ENCODE measurements at places on chromosomes 7 and 10.

GRCh38 chr10:5442990-5443370 lies 30.6 kb downstream of the NET1 start:
- no peak for DNase-seq

GRCh38 chr7:70529914-70530585 lies 601.9 kb upstream of the GALNT17 start:
- DNase-seq, result no peak

DNA sequence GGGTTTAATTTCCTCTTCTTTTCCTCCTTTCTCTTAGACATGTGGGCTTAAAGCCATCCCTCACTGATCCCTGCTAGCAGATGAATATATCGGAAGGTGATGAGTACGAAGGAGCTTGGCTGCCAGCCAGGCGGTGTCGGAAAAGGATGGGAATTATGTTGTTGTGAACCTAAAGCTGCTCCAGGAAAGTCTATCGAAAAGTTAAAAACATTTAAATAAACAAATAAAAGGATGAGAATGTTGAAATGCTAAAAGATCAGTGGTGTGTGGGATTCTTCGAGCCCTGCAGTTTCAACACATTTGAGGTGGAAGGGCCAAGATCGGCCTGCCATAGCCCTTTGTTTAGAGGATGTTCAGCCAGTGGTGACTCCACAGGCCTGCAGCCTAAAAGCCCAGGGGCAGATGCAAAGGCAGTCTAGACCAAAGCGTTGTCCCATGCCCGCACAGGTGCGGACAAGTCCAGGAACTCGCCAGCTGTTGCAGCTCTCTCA lies 107.9 kb downstream of the JCAD start:
- DNase-seq, result no peak

DNA sequence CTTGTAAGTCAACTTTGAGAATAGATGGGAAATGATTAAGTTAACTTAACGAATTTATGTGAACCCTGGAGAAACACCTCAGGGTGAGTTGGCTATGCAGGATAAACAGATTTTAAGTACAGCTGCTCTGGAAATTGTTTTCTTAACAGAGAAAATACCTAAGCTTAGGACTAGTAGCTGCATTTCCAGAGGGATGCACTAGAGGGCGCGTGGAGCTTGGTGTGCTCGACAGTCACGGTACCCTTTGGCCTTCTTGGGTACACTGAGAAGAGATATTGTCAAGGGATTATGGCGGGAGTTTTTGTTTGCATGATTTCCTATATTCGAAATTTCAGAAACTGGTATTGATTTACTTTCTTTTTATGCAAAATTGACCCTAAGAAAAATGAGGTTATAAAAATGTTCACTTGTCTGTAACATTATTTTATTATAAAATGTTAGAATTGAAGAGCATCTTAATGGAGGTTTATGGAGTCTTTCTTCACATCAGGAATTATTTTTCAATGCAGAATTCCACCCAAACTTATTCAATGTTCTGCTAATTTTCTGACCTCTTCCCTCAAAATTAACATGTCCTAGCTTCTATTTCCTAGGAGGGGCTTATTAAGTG lies 58.4 kb upstream of the MYO3A start:
- peak; percentile 71 for DNase-seq

DNA sequence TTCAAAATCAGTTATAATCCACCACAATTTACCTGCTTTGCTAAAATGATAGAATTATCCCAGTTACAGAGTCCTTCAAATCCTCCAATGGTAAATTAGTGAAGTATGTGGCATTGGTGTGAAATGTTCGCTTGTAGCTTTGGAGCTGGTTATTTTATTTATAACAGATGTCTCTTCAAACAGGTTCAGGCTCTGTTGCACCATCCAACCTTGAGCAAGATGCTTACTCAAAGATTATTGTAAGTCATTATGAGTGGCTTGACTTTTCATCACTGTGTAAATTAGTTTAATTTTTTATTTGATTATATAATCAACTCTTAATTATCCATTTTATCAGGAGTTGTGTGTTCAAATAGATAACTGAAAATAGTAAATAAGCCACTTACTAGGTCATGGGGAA lies 99.4 kb downstream of the BTRC start:
- DNase-seq, result no peak

DNA sequence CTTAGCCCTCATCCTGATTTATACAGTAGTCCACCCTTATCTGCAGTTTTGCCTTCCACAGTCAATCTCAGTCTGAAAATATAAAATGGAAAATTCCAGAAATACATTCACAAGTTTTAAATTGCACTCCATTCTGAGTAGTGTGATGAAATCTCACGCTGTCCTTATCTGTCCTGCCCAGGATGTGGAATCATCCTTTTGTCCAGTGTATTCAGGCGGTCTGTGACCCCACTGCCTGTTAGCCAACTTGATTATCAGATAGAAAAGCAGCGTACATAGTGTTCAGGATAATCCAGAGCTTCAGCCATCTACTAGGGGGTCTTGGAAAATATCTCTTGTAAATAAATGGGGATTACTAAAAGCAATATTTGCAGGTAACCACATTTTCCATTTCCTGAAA lies 146.3 kb downstream of the MALRD1 start:
- no peak for DNase-seq

GRCh38 chr7:77606562-77606961 lies 69.5 kb downstream of the PTPN12 start:
- DNase-seq, result no peak

- DNase-seq, result peak; percentile 2
Measured at GRCh38 chr7:134548877-134549276, at the start of gene AKR1B15. Gene AKR1B15 (plus strand): TSS chr7:134549110. CDS start chr7:134564620, 15,510 bp downstream.

DNA sequence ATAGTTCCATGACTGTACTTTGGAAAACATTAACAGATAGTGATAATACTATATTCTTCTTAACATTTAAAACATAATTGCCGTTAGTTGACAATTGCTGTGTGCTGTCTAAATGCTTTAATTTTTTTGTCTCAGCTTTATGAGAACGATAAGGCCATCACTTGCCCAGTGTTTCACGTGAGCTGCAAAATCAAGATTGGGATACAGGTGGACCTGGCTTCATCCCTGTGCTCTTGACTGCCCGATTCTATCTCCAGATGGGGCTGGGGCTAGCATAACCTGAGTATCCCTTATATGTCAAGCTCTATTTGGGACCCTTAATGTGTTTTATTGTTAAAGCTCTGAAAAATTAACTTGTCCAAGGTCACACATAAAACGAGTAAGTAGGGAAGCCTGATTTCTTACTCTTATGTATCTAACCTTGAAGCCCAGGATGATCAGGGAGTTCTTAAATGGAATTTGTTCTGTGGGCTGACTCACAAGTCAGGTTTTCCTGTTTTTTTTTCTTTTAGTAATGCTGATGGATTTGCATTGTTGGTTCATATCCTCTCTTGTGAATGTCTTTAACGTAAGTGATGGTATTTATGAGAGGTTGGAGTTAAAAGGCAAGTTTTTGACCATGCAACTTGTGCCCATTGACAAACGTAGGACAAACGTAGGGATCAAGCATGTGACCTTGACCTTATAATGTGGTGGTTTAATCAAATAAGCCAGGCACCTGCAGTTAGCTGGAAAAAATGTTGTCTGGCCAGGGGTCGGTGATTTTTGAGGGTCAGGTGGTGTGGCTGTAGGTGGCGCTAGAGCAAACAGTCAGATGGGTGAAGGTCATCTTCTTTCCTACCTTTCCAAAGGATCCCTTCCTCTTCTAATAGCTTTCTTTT lies 3.6 kb downstream of the PRKAR2B start:
- DNase-seq, result no peak

DNA sequence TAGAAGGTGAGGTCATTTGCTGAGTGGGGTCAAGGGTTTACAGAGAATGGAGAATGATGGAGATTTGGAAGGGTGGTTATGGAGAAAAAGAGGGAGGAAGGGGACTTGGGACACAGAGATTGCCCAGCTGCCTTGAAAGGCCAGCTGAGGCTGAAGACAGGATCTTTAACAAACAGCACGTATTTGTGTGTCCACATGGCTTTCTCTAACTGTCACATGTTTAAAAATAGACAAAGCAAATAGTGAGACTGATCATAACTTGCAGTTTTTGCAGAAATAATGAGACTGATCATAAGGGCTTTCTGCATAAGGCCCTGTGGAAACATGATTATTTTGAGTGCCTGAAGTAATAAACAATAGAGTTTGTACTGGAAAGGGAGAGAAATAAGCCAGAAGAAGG lies 212.7 kb downstream of the HDAC9 start:
- DNase-seq, result no peak

DNA sequence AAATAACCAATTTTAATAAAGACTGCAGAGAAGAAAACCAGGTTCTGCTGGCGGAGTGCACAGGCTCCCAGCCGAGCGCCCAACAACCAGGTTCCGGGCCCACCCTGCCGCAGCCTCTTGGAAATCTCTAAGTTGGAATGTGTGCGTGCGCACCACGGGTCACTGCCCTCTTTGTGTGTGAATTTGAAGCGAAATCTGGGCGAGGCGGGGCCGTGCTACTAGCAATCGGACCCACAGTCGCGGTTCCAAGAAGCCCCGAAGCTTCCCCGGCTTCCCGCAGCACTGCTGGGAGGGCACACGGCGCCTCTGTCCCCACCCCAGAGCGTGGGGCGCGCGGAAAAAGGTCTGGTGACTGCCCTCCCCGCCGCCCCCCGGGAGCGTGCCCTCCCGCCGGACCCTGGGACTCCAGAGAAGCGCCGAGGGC lies 666 bp upstream of the MAP3K8 start:
- peak; percentile 34 for DNase-seq

DNA sequence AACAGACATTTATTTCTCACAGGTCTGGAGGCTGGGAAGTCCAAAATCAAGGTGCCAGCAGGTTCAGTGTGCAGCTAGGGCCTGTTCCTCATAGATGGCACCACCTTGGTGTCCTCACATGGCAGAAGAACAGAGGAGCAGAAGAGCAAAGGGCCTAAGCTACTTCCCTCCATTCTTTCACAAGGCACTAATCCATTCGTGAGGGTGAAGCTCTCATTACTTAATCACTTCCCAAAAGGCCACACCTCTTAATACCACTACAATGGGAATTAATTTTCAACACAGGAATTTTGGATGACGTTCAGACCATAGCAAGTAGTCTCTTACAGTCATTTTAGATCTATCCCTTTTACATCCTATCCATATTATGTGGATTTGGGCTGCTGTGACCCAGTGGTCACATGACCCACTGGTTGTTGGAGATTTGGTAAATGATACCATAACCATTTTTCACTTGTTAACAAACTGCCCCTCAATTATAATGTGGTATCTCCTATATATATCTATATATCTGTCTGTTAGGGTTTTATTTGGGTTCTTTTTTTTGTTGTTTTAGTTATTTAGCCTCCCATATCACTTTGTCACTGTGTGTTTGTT lies 63.4 kb downstream of the BBS9 start:
- DNase-seq, result no peak

DNA sequence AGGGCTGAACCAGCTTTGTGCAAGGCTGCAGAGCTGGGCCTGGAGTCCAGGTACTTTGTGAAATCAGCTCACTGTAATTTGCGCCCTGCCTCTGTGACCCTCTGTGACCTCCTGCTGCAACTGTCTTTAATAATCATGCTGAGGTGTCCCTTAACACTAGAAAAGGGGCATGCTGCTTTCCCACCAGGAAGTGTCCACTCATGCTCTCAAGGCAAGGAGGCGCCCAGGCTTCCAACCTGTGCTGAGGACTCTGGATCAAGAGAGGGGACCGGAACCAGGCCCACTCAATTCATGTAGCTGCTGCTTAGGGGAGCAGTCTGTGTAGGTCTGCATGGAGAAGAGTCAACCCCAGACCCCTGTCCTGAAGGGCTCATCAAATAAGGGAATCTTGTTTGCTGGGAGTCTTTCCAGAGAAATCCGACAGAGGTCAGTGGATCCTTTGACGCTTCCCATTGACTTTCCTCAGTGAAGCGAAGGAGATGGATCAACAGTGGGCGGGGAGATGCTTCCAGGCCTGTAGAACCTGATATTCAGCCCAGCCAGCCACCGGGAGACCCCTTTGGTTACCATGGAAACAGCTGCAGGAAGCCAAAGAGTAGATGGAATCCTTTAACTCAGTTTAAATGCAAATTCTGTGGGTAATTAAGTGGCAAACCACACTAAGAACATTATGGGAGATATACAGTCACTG lies 945.9 kb downstream of the GRID1 start:
- DNase-seq, result no peak

GRCh38 chr7:43956027-43956426 lies 29.8 kb downstream of the UBE2D4 start:
- no peak for DNase-seq

GRCh38 chr7:24341691-24342413 lies 57.9 kb downstream of the NPY start:
- DNase-seq, result no peak

- DNase-seq, result no peak
Measured at GRCh38 chr7:100190048-100190711, 12.5 kb downstream of the STAG3 start.

GRCh38 chr10:124708246-124708779 lies 35.9 kb downstream of the FAM53B start:
- DNase-seq, result no peak

- no peak for DNase-seq
Measured at GRCh38 chr7:19110026-19110730, 7.3 kb downstream of the TWIST1 start.

DNA sequence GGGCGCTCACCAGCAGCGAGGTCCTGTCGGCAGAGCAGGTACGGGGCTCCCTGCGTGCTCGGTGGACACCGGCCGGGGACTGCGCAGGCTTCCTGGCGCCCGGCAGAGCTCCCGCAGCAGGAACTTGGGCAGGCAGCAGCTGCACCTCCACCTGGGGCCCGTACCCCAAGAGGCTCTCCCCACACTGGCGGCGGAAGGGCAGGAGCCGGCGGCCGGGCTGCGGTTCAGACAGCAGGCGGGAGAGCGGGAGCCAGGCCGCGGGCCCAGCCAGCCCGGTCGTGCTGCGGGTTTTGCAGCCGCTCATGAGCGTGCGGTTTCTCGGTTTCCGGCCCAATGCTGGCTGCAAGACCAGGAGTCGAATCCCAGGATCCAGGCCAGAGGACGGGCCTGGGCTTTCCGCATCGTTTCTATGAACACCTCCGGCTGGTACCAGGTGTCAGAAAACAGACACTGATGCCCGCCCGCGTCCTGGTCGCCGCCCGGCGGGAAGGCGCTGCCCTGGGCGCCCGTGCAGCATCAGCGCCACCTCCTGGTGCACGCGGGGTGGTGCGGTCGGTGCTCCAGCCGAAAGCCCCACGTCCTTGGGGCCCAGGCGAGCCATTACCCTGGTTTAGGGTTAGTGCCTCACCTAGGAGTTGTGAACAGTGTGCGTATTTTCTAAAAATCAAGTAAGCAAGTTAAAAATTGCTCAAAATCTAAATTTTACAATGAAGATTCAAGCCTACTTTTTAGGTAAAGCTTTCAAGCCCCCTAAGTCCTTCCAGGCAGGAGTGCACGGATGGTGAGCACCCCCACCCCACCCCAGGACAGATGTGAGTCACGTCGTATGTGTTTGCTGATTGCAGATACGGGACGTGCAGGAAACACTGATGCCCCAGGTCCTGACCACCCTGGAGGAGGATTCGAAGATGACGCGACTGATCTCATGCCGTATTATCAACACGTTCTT lies 47.4 kb upstream of the PRKAR1B start:
- DNase-seq, result peak; percentile 64

DNA sequence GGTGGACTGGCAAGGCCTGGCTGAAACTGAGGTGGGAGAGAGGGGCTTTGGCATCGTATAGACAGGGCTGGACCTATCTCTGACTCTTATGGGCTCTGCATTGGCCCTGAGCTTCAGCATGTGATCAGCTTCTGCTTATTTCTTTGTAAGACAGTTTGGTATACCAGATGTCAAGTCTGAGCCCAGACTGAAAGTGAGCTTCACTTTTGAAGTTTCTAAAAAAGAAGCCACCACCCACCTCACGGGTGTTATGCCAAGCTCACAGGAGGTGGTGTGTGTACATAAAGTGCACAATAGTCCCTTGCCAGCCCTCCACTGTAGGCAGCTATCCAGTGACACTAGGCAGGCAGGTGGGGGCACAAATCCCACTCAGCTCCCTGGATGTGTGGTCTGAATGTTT lies 68.7 kb upstream of the SEPHS1 start:
- no peak for DNase-seq

GRCh38 chr10:86614853-86615252 lies 39.5 kb upstream of the OPN4 start:
- DNase-seq, result no peak
